ENCODE measurements at places on chromosomes 11 and 22.

DNA sequence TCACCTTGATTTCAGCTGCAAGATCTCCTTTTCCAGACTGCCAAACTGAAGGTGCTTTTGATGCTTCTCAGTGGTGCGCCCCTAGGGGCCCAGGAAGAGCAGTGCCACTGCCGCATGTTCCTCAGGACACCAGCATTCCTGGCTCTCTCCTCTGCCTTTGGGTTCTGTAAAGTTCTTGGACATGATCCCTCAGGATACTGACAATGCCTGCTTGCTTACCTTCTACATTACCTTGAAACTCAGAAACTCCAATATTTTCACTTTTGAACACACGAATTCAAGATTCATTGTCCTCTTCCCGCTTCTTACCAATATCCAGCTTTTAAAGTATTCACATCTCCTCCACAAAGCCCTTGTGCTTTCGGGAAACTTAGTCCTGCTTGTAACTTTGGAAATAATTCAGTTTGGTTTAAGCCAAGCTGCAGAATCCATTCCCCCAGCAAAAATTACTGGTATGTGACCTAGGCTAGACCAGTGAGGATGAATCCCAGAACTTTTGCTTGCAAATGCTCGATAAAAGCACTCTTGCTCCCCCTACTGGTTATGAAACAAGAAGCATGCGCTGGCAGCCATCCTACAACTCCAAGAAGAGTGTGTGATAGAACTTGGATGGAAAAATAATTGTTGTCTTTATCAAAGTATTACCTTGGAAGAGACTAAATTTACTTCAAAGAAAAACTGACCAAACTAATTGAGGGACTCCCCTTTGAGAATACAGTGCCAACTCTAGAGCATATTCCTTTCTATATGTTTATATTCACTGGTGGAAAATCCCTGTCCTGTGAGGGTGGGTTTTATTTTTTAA lies 16.5 kb upstream of the OR5B21 start:
- DNase-seq = peak; percentile 71

DNA sequence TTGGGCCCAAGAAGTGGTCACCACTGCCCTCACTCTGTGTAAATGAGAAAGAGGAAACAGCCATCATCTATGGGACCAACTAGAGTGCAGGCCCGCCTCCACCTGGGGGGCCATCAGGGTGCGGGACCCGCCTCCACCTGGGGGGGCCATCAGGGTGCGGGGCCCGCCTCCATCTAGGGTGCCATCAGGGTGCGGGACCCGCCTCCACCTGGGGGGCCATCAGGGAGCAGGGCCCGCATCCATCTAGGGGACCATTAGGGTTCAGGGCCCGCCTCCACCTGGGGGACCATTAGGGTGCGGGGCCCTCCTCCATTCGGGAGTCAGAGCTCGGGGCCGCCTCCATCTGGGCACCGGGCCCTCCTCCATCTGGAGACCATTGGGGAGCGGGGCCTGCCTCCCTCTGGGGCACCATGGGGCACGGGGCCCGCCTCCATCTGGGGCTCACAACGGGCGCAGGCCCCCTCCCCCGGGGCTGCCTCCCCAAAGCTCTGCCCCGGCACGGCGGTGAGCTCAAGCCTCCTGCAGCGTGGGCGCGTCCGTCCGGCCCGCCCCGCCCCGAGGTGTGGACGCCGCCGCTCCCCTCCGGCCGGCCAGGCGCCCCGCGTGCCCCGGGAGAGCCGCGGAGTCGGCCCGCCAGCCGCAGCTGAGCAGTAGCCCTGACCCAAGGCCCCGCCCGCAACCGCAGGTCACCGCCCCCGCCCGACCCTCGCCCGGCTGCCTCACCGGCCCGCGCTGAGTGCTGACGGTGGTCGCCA lies 512 bp downstream of the TOLLIP start:
- DNase-seq = no peak

- DNase-seq = no peak
These were observed 16.0 kb downstream of the PIM3 start for GRCh38 chr22:49976439-49977175.

DNA sequence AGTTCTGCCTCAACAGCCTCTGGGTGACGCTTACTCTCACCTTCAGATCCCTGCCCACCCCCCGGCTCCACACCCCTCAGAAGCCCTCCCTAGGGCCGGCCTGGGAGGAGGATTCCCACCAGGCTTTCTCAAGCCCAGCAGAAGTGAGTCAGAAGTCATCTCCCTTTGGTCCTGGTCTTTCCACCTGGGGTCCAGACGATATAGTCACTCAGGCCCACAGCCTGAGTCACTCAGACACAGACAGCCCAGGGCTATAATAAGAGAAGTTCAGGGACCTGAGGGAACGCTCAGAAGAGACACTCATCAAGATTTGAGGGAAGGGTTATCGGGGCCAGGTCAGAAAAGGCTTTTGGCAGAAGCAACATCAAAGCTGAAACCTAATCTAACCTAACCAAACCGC lies 127.1 kb downstream of the SPATA19 start:
- DNase-seq = no peak

- no peak for DNase-seq
These were observed 11.9 kb upstream of the CERK start for GRCh38 chr22:46749682-46750529.

- peak; percentile 22 for DNase-seq
These were observed 204.5 kb upstream of the NAV2 start for GRCh38 chr11:19508165-19508564.

DNA sequence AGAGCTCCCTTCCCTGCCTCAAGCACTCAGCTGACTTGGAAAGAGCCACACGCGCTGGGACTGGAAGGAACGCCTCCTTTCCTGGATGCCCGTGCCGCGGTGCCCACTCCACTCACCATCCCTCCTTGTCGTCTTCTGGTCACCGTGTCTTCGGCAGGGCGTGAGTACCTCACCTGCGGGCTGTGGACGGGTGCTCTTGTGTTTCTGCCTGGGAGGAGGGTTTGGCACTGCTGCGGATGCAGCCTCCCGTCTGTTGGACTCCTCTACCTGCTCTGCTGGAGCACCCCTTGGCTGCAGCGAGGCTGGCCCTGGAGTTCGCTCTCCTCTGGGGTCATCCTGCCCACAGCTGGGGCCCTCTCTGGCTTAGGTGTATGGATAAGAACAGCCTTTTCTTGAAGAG lies 612.7 kb downstream of the BRD1 start:
- no peak for DNase-seq

DNA sequence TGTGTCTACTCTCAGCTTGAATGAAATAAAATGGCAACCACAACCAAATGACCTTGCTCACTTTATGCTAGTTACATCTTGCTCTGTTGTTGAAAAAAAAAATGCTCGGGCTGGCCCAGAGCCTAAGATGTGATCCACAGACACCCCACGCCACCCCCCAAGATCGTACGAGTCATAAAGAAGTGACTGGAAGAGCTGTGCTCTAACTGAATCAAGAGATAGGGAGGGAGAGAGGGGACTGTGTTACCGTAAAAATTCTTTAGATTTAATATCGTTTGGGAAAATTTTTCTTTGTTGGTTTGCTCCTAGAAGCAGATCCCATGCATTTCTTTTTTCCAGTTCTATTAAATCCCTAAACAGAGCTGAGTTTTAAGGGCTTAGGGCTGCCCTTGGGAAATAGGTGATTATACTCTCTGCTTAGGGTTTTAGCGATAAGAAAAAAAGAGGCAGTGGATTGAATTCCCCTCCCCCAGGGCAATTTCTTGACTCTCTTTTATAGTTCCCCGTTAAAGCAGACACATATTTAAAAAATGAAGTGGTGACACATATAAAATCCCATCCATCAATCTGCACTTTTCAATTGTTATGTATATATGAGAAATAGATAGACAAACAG lies 14.5 kb downstream of the MAML2 start:
- DNase-seq = no peak

GRCh38 chr22:45645150-45645525 lies 26.5 kb upstream of the ATXN10 start:
- DNase-seq = no peak

GRCh38 chr11:128310676-128311445 lies 276.5 kb downstream of the ETS1 start:
- no peak for DNase-seq

DNA sequence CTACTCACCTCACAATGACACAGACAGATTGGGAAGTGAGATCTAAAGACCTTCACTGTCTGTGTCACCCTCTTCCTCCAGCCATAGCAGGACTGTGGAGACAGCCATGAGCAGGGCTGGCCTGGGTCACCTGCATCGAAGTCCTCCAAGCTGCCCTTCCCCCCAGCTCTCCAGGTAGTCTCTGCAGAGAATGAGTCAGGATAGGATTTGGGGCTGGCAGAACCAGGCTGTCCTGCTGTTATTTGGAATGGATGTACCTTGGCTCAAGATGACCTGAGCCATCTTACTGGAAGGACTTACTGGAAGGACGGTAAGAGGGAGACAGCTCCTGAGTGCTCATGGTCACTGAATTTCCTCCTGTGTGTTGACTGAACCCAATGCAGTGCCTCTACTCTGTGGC lies 29.2 kb downstream of the GGTLC2 start:
- DNase-seq = no peak

- DNase-seq = peak; percentile 54
These were observed 6.7 kb downstream of the ZC3H7B start for GRCh38 chr22:41308054-41308453.

- DNase-seq = peak; percentile 12
These were observed 22.7 kb upstream of the BDNF start for GRCh38 chr11:27722953-27723344.

DNA sequence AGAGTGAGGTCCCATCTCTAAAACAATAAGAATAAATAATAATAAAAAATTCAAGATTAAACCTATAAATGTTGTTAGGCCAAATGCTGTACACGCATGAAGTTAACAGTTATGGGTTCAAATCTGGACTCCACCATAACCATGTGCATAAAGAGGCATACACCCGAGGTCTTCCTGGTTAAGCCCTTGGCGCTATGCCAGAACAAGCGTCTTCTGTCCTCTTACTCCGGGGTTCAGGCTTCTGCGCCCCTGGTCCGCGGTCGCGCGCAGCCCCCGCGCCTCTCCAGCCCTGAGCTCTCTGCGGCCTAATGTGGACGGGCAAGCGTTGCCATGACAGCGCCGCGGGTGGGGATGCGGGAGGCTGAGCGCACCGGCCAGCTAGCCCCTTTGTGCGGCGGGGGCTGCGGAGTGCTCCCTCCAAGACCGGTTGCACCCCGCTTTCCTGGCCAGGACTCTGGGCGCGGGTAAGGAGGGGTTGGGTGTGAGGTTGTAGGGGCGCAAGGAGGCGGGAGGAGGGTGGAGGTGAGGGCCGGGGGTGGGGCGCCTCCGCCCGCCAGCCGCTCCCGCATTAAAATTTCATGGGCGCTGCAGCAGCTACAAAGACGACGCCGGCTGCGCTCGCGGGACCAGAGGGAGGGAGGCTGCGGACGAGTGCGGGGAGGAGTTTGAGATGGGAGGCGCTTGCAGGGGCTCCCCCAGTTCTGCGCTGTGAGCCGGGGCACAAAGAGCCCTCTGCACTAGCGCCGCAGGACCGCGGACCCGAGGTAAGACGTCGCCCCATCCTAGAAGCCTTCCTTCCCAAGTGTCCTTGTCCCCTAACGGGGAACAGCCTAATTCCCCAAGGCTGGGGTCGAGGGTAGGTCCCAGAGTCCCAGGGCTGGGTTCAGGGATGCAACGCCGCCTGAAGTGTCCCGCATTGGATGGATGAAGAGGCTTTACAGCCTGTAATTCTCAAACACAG lies at the start of gene MIAT:
Gene MIAT, plus strand, starts transcription at position 698 of the 961 bp plus-strand sequence.
- no peak for DNase-seq

DNA sequence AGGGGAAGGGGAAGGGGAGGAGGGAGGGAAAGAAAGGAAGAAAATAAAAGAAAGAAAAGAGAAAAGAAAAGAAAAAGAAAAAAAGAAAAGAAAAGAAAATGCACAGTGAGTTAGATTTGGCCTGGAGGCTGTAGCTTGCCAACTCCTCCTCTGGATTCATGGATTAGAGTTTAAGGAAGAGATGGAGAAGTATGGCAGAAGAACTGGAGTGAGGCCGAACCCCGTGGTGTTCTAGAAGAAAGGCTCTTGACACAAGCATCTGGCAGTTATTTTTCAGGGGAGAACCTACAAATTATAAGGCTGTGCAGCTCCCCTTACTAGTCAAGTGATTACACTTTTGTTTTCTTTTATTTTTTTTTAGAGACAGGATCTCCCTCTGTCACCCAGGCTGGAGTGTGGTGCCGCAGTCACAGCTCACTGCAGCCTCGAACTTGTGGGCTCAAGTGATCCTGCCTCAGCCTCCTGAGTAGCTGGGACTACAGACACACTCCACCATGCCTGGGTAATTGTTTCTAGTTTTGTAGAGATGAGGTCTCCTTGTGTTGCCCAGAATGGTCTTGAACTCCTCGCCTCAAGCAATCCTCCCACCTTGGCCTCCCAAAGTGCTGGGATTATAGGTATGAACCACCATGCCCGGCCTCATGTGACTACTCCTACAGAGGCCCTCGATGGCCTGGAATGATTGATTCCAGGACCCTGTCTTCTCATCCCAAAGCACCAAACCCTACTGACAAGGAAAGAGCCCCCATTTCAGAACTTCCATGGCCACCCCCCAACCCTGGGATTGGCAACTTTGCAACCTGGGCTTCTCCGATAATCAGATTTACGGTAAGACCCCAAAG lies 19.5 kb downstream of the ZNF74 start:
- DNase-seq = no peak

- no peak for DNase-seq
These were observed 2.3 kb downstream of the MRGPRE start for GRCh38 chr11:3229673-3230630.

DNA sequence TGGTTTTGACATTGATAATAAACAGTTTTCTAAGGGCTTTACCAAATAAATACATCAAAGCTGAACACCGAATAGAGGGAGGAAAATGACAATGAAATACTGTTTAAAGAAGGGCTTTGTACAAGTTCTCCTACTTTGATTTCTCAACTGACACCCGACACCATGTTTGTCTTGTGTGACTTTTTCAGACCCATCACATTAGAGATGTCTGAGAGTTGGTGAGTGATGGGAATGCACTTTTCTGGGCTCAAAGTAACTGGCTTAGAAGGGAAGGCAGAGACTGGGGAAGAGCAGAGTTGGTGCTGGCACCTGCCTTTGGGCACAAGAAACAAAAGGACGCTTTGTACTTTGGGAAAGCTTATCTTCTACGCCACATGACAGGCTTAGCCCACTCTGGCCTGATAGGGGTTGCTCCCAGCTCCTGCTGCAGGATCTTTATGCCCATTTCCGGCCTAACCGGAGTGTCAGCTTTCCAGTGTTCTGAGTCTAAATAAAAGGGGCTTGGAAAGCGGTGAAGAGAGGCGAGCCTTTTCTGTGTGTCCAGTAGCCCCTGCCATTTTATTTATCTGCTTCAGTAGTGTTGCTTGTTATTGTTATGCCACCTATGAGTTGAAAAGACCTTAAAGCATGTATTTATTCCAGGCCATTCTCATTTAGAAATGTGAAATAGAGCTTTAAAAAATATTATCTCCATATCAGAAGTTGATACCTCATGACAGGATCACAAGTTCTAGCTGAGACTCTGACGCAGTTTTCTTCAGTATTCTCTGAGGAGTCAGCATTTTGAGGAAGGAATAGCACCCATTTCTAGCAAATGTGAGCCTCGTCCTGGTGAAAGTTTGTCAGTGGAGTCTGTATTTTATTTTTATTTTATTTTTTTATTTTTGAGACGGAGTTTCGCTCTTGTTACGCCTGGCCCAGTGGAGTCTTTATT lies 24.2 kb downstream of the KREMEN1 start:
- no peak for DNase-seq

- no peak for DNase-seq
These were observed 1.8 kb downstream of the UBQLN3 start for GRCh38 chr11:5507933-5508305.

Data from HTR-8/SVneo (cell line).